GM20000 (cell line): ENCODE measurements at places on chromosomes 12 and 14.

GRCh38 chr12:132620899-132621656 lies 2.5 kb downstream of the P2RX2 start:
- no peak for DNase-seq

DNA sequence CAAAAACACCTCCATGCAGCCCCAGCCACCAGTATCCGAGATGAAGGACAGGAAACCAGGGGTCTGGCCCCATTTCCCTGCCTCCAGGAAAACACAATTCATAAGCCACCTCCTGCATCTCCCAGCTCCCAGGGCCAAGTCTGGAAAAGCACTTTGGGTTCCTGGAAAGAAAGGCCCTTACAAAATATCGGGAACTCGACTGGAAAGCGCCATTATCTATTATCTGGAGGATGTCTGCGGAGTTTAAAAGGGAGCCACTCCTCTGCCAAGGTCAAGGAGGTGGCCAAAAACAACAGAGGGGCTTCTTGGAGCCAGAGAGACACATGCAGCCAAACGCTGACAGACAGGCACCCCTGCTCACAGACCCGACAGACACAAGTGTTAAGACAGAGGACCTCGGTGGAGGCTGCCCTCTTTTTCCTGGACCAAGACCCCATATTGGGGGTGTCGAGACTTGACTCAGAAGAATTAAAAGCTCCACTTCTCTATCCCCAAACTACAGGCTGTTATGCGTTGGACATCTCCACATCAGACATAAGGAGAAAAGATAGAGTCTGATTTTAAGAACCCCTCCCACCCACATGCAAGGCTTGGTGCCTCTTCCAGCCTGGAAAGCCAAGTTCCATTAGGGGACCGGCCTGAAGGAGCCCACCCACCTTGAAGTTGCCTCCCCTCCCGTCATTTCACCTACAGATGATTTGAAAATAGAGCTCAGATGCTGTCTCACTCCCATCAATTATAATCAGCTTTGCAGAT lies 9.6 kb downstream of the ACTN1 start:
- no peak for DNase-seq

- DNase-seq, result no peak
Measured at GRCh38 chr12:94536040-94536965, 76.6 kb upstream of the CEP83 start.

DNA sequence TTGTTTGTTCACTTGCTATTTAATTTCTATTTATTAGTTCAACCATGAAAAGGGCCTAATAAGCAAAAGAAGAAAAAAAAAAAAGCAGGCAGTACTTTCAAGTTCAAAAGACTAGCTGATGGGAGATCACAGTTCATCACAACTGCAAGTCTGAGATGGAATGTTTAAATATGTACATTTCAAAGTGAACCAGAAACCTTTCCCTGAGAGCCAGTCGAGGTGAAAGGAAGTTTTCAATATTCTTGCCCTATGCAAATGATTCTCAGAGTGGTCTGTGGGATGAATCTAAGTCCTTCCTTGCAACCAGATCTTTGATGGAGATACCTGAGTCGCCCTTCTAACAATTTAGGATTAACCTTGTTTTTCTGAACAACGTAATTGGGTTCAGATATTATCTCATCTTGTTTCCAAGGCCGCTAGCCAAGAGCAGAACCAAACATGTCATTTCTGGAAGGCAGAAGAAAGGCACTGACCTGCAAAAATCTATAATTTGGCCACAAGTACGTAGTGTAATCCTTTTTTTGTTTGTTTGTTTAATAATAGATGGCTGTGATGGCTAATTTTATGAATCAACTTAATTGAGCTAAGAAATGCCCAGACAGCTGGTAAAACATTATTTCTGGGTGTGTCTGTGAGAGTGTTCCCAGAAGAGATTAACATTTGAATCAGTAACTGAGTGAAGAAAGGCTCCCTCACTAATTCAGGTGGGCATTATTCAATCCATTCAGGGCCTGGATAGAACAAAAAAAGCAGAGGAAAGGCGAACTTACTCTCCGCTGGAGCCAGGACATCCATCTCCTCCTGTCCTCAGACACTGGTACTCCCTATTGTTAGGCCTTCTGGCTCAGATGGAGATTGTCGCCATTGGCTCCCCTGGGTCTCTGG lies 171.1 kb upstream of the TMPO start:
- DNase-seq, result no peak

DNA sequence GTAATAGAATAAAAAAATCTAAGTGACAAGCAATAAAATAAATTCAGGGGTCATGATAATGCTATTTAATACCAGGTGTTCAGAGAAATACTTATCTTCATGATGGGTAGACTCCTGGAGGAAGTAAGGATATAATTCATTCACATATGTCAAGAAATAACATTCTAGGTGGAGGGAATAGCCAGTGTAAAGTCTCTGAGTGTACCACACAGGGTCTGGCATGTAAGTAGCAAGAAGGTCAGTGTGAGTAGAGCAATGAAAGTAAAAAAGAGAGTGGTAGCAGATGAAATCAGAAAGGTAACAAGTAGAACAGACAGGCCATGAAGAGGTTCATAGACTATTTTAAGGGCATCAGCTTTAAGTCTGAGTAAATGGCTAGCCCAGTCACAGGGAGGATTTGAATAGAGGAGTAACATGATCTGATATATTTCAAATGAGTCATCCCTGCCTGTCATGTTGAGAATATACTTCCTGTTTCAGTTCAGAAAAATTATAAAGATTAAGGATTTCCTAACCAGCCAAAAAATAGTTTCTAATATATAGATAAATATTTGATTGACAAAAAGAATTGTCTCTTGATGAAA lies 519.9 kb downstream of the C12orf50 start:
- no peak for DNase-seq

DNA sequence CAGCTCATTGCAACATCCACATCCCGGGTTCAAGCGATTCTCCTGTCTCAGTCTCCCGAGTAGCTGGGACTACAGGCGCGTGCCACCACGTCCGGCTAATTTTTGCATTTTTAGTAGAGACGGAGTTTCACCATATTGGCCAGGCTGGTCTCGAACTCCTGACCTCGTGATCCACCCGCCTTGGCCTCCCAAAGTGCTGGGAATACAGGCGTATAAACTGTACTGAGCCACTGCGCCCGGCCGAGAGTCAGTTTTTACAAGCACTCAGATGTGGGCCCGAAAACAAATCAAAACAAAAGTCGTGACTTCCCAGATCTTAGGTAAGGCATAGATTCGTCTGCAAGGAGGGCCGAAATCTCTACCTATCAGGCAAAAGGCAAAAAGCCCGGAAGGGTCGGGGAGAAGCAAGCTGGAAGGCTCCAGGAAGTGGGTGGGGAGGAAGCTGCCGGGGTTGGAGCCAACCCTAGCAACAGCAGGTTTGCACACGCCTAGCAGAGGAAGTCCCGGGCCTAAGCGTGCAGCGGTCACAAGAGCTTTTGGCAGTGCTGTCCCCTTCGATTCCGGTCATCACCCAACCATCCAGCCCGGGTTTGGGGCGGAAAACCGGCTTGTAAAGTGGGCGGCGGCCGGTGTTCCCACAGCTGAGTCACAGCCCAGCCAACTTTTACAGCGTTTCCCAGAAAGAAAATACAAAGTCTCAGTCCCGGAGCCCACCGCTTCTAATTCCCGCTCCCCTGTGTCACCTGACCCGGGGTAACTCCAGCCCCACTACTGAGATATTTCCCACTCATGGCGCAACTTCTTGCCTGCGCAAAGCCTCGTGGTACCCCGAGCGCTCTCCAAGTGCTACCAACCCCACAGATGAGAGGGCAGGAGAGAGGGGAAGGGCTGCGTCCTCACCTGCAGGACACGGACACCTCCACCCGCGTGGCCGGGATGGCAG lies 583 bp downstream of the CPNE8 start:
- peak; percentile 73 for DNase-seq

DNA sequence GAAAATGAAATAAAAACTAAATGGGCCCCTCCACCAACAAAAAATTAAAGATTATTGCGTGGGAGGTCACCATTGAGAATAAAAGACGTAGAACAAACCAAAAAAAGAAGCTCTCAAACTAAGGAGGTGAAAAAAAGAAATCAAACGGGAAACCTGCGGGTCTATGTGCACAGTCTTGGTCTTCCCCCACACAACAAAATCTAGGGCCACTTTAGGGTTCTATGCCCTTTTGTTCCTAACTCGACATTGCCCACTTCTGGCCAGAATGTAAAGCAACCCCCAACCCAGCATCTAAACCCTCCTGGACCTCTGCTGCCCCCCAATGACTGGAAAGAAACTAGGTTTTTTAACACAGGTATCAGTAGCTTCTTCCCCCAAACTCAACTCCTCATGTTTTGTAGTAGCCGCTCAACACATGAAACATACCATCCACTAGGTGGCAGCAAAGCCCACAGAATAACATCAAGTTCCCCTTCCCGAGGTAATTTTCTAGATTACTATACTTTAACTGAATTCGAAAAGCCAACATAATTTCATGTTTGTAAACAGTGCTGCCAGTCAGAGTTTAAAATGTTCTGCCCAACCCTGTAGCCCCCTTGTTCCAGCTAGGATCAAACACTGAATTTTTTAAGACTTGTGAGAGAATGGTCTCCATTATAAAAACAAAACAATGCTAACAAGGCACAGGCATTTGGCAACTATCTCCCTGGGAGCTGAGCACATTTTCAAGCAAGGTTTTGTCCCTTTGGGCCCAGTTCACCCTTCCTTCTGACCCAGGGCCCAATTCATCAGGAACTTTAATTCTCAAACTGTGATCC lies 18.7 kb downstream of the DAD1 start:
- DNase-seq, result peak; percentile 75

GRCh38 chr14:44640416-44640815 lies 133.3 kb upstream of the FSCB start:
- no peak for DNase-seq

DNA sequence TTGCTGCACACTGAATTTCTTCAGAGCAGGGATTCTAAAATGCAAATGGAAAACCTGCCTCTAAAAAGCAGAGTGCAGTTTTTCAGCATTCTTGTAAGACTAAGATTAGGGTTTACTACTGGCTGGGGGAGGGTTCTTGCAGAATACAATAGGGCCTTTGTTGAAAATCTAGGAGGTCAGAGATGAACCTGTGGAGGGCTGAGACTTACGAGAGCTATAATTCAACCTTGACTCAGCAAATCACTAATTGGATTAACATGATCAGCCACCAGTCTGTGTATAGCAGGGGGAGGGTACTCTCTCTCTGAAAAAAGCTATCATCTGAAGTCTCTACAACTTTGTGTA lies 92.6 kb upstream of the HIF1A start:
- DNase-seq, result no peak

DNA sequence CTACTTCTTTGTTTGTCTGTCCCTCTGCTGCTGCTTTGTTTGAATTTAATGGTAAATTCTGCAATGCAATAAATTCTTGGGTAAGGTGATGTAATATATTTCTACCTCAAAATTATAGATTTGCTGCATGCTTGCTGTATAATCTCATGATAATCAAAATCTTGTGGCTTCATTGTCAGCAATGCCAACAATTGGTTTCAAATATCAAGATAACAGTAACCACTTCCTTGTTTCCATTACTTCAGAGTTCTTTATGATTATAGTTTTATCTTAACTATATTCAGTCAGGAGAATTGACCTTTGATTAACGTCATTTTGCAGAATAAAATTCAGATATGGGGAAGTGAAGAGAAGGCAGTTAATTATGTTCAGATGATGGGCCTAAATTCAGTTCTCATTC lies 30.2 kb upstream of the RNU6-8 start:
- no peak for DNase-seq

DNA sequence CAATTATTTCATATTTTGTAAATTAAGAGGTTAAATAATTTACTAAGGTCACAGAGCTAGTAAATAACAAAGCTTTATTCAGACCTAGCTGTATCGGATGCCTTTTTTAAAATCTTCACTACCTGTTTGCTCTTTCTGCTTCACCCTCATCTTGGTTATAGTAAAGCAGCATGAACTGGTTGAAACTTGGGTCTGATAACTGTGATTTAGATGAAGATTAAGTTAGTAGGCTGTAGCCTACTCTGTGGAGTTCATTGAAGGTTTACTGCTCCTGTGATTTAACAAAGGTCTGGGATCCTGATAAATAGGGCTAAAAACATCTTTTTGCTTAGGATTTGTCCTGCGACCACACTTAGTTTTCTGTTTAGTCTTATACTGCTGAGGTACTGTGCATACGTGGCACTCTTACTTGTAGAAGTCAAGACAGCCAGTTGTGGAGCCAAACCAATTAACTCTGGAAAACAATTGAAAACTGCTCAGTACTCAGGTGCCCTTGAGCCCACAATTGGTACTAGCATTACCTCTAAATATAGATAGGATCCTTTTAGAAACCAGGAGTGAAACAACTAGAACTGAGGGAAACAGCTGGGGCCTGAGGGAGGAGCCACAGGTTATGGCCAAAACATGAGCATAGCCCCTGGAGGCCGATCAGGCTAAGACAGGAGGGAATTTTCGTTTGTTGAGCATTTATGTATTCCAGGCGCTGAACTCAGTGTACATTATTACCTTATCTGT lies 2.3 kb downstream of the SPATS2 start:
- peak; percentile 72 for DNase-seq

GRCh38 chr12:105451211-105451610 lies 120.7 kb downstream of the C12orf75 start:
- DNase-seq, result no peak

DNA sequence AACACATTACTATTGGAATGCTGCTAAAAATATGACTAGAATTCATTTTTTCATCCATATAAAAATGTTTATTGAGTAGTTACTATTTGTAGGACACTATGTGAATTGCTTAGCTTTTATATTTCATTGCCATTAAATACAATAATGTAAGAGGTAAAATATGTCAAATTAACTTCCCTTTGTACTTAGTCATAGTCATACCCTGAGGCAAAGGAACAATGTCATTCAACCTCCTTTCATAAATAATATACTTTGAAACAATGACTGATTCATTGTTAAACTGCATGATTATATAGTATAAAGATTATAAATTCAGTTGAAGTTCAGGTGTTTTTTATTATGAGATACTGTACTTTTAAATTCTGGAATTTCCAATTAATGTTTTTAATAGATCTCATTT lies 105.2 kb downstream of the GARIN6 start:
- no peak for DNase-seq

GRCh38 chr12:94077209-94077608 lies 71.2 kb upstream of the PLXNC1 start:
- DNase-seq, result no peak
